ENCODE measurements at places on chromosomes 5 and 9.

DNA sequence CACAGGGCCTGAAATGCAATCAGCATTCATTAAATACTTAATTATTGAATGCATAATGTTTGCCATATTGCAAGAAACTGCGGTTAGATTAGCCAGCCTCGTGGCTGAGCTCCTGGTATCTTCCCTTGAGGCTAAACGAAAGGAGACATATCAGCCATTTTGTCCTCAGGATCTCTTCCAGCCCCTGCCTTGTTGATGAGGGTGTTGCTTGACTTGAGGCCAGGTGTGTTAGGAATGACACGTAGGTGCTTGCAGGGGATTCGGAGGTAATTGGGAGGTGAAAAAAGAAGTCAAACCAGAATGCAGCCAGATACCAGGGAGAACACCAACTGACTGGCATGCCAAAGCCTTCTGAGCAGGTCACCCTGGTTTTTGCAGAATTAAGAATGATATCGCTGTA, 12.5 kb downstream of the SH3RF2 start:
- no peak for DNase-seq

DNA sequence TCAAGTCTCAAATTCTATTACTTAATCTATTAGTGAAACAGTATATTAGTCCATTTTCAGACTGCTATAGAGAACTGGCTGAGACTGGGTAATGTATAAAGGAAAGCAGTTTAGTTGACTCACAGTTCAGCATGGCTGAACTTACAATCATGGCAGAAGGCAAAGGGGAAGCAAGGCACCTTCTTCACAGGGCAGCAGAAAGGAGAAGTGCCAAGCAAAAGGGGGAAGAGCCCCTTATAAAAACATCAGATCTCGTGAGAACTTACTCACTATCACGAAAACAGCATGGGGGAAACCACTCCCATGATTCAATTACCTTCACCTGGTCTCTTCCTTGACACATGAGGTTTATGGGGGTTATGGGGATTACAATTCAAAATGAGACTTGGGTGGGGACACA, 67.9 kb upstream of the CHSY3 start:
- DNase-seq: no peak

- no peak for DNase-seq
These were observed 76.8 kb downstream of the PALM2AKAP2 start for GRCh38 chr9:109856785-109857184.

DNA sequence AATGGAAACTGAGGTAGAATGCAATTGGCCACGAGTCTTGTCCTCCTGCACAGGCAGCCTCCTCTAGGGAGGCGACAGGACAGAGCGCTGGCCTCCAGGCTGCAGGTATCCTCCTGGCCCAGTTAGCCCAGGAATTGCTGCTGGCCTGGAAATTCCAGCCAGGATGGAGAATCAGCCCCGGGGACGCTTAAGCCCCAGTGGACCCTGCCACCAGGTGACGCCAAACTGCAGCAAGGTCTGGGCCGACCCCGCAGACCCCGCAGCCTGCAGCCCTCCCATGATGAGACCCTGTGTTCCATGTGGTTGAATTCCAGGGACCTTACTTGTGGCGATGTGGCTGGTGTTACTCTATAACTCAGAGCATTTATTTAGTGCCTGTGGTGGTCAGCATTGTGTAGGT, 7.3 kb downstream of the CACFD1 start:
- DNase-seq: no peak

GRCh38 chr5:111226556-111226955, 2.4 kb downstream of the CAMK4 start:
- DNase-seq: no peak

- DNase-seq: no peak
These were observed 209.1 kb upstream of the ADCY2 start for GRCh38 chr5:7186818-7187217.

- no peak for DNase-seq
These were observed 51.1 kb upstream of the DAPK1 start for GRCh38 chr9:87446527-87446926.

GRCh38 chr5:154478752-154479159, 729 bp upstream of the HAND1 start:
- no peak for DNase-seq

GRCh38 chr5:180908998-180909731, 10.2 kb downstream of the BTNL8 start:
- no peak for DNase-seq

DNA sequence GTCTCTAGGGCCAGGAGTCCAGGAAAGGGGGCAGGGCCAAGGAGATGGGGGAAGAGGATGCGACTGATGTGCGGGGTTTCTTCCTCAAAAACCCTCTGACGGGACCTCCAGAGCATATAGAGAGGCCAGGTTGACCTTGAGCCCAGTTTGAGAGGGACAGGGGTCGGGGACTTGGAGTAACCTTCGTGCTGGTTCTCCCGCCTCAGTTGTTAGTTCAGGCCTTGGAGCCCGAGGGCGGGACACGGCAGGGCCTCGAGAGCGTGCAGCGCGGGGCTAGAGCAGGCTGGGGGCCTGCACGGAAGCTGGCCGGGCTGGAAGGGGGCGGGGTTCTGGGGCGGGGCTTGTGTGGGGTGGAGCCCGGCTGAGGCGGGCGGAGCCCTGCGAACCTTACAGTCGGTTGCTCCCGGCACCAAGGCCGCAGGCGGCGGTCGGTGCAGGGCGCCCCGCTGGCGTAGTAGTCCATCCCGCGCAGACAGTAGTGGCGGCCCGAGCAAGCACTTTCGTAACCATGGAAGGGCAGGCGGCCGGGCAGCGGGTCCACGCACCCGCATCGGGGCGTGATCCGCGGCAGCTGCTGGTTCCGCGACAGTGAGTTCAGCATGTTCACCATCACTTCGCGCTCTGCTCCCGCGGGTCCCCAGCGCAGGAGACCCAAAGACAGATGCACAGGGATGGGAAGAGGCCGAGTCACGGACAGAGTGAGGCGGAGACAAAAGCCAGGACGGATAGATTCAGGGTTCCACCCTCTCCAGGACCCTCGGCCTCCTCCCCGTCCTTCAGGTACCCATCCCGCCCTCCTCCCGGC, 4.0 kb upstream of the MYORG start:
- peak; percentile 76 for DNase-seq

- DNase-seq: no peak
These were observed 13.6 kb downstream of the TMEM268 start for GRCh38 chr9:114624677-114625076.

DNA sequence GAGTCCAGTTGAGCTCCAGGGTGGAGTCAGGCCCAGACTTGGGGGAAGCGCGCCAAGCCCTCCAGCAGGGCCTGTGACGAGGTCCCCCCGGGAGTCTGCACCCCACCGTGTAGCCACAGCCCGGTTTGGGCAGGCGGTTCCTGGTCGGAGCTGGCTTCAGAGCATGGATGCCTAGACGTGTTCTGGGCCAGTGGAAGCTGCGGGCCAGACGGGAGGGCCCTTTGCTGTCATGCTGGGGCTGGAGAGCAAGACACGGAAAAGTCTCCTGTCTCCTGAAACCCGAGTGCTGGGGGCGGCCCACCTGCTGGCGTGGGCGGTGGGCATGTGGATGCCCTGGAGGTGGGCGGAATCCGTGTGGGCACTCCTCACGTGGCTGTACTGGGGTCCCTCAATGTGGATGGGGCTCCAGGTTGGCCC, 1.9 kb downstream of the GPSM1 start:
- no peak for DNase-seq

GRCh38 chr5:116002116-116002906, 30.0 kb upstream of the ARL14EPL start:
- DNase-seq: no peak

DNA sequence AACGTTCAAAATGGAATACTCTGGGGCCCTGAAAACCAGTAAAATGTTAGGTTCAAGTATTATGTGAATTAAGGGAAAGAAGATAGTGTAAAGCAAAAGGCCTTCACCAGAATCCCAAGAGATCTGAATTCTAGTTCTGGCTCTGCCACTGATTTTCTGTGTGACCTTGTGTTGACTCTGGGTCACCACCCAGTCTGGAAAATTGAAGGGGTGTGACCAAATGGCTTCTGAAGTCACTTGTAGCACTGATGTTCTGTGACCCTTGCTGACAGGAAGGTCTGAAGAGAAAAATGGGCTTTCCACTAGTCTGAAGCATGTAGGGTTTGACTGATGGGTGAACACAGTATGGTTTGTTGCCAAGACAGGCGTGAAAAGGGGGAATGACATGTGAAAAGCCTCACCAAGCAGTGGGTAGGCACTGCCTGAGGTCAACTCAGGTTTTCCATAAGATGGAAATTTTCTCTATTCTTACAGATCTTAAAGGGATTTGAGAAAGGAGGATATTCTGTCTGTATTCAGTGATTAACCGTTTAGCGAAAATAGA, 33.1 kb downstream of the ANP32B start:
- no peak for DNase-seq

GRCh38 chr9:123607479-123607878, 251.5 kb downstream of the CRB2 start:
- no peak for DNase-seq

GRCh38 chr5:96087939-96088338, 126.3 kb upstream of the ELL2 start:
- DNase-seq: no peak

- no peak for DNase-seq
These were observed 29.3 kb upstream of the UBE2QL1 start for GRCh38 chr5:6419340-6419852.

DNA sequence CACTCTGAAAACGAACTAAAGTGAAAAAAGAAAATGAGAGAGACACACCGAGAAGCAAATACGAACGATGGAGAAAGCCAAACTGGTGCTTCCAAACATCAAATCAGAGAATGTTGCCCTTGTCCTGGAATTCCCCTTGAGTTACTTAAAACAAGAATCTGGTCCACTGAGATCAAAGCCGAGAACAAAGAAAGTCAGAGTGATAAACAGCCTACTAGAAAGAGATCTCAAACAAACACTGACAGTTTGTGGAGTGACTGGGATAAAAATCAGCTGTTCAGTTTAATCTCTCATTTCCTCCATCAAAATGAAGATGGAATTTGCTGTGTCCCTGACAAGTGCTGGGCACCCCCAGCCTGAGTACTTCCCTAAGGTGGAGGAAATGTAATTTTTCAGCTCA, 582.6 kb downstream of the NR2F1-AS1 start:
- DNase-seq: no peak

DNA sequence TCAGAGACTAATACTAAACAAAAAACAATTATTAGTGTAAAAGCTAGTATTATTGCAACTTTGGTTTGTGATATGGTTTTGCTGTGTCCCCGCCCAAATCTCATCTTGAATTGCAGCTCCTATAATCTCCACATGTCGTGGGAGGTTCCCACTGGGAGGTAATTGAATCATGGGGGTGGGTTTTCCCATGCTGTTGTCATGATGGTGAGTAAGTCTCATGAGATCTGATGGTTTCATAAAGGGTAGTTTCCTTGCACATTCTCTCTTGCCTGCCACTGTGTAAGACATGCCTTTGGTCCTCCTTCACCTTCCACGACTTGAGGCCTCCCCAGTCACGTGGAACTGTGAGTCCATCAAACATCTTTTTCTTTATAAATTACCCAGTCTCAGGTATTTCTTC, 325.9 kb upstream of the DAB2 start:
- no peak for DNase-seq

DNA sequence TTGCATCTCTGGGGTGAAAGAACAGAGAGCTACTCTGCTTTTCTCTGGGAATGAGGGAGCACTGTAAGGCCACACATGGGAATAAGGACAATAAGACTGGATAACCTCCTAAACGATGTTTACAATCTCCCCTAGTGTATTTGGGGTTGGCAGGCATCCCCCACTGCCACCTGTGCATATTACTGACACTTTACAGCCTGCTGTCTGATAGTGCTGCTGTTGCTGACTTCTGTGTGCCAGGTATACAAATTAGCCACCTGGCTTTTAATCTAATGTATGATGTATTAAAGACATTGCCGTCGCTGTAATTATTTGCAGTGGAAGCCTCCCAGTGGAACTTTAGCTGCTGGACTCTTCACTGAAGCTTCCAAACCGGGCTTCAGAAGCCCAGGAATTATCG, 4.4 kb upstream of the SHISAL2B start:
- no peak for DNase-seq

DNA sequence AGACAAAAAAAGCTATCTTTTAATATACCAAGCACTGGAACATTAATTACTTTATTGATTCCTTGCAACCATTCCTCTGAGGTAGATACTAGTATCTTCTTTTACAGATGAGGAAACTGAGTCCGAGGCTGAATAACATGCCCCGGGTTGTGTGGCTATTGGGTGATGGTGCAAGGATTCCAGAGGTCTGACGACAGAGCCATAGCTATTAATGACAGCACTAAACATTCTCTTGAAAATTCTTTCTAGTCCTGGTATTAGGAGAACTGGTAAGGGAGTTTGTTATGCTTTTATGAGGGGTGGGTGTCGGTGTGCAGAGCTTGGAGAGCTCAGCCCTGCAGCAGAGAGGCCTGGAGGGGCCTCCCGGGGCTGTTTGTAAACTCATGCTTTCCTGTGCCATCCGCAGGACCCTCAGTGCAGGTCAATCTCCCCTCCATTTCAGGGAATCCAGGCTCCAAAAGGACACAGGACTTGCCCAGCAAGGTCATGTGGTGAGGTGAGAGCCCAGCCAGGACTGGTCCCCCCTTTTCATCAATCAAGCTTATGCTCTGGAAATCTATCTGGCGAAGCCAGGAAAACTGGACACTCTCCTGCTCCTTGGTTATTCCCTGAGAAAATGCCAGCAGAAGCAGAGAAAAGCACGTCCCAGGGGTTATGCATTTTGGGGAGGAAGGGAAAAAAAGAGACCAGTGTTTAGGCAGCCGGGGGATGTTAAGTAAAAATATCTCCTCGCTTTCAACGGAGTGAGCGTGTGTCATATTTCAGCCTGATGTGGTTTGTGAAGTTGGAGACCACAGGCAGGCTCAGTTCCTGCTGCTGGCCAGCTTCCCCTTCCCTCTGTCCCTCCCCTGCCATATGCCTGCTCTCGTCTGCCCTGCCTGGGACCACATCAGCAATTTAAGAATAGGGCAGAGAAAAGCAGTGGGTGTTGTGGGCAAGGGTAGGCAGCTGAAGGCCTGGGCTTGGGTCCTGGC, 3.7 kb downstream of the GSN start:
- no peak for DNase-seq

GRCh38 chr5:61450493-61451279, 118.6 kb downstream of the ZSWIM6 start:
- DNase-seq: no peak

DNA sequence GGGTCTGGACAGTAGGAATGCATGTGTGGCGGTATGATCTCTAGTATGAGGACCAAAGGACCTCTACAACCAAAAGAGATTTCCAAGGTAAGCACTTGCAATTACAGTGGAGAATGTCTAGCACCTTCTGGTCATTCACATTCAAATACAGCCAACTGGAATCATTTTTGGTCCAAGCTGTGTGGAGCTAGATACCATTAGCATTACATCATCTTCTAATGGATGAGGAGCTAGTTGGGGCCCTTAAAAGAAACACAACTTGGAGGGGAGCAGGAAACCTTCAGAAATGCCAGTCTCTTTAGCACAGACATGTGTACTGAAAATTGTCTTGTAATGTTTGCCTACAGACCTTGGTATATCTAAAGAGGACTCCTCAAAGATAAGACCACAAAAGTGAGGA, 244.7 kb downstream of the BNC2 start:
- DNase-seq: no peak

- DNase-seq: no peak
These were observed at the start of gene EGFLAM for GRCh38 chr5:38258319-38259061. Gene EGFLAM, plus strand, starts transcription at chr5:38258559. Its CDS starts 196 bp downstream, at chr5:38258755.

DNA sequence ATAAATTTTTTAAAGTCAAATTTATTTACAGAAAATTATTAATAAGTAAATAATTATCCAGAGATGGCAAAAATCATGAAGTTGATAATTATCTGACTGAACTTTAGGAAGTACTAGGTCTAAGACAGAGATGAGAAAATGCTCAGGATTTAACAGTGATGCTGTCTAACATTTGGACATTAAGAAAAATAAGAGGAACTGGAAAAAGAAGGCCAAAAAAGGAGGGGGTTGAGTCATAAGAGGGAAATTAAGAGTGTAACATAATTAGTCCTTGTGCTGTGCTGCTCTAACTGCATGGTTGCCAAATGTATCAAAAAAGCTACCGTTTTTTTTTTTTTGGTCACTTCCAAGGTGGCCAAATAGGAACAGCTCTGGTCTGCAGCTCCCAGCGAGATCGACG, 35.4 kb upstream of the TUT7 start:
- no peak for DNase-seq

Data from activated CD4-positive, alpha-beta T cell treated with anti-CD3 and anti-CD28 coated beads, Interleukin-2, amount 50 U/mL, for 1 hour (primary cell).